ENCODE measurements at places on chromosomes 2 and 18.

DNA sequence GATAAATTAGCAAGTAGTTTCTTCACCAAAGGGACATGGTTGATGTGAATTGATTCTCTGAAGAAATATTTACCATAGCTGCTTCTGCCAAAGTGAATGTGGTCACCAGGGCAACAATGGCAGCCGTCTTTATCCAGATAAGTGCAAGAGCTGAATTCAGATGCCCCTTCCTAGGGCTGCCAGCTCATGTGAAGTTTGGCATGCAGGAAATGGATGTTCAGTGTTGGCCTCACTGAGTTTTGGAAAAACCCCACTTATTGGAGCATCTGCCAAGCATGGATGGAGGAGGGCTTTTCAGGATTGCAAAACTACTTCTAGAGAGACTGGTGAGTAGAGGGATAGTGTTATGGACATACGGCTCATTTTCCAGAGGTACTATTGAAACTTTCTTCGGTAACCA, 80.8 kb downstream of the FMNL2 start:
- DNase-seq: no peak

GRCh38 chr2:101655702-101656422, 41.6 kb upstream of the MAP4K4 start:
- peak; percentile 21 for DNase-seq

- DNase-seq: peak; percentile 32
Measured at GRCh38 chr2:199704358-199705238, 146.4 kb downstream of the FTCDNL1 start.

DNA sequence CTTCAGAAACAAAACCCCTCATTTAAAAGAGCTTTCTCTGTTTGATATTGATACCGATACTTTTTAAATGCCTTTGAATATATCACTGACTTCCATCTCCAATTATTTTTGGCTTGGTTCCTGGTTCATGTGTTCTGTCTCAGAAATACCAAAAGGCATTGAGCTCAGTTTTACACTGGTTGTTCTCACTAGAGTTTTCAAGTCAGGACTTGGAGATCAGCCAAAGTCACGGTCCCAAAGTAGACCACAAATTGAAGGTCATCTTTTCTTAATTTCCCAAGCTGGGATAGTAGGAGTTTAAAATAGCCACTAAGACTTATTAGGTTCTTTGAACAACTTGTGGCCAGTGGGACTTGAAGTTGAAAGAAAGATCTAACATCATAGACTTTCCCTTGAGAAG, 24.2 kb downstream of the DHRS9 start:
- DNase-seq: peak; percentile 60

DNA sequence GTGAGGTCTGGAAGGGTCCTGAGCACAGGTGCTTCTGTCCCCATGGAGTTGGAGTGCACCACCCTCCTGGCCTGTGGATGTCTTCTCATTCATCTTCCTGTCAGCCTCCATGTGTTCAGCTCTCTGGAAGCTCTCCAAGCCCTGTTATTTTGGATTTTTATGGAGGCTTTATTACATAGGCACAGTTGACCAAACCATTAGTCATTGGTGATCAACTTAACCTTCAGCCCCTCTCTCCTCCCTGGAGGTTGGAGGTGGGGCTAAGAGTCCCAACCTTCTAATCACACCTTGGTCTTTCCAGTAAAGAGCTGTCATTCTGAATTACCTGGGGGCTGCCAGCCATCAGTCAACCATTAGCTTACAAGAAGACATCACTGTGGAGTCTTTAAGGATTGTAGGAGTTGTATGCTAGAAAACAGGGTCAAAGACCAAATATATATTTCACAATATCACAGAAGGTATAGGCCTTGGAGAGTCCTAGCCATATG, 7.5 kb upstream of the MCFD2 start:
- DNase-seq: peak; percentile 31

DNA sequence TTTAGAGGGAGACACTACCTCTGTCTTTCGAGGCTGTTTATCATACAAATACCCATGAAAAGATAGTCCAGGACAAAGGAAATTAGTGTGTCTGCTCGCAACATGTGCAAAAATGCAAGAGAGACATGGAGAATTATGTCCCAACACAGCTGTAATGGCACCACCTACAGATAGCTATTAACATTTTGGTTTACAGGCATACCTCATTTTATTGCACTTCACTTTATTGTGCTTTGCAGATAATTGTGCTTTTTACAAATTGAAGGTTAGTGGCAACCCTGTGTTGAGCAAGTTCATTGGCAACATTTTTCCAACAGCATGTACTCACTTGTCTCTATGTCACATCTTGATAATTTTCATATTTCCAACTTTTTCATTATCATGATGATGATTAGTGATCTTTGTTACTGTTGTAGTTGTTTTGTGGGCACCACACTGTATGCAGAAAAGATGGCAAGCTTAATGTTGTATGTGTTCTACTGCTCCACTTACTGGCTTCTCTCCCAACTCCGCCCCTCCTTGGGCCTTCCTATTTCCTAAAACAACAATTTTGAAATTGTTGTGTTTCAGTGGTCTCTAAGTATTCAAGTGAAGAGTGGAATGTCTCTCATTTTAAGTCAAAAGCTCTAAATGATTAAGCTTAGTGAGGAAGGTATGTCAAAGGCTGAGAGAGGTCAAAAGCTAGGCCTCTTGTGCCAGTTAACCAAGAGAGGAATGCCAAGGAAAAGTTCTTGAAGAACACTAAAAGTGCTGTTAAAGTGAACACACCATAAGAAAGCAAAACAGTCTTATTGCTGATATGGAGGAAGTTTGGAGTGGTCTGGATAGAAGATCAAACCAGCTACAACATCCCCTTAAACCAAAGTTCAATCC, 52.0 kb downstream of the ANKRD12 start:
- no peak for DNase-seq

DNA sequence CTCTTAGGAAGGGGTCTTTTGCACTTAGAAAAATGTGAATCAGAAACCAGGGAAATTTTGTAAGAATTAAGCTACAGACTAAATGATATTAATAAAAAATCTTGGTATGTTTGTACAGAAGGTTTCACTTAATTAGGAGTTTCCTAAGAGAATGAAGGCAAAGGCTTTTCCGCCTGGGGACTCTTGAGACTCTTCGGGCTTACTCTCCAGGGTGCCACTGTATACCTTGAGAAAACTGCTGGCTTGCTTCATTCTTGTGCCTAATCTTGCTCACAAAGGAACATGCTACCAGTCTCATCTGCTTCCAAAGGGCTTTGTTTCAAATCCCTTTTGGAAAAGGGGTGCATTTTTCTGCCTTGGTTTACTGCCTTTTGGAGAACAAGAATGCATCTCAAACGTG, 49.5 kb downstream of the ACTR2 start:
- DNase-seq: no peak

DNA sequence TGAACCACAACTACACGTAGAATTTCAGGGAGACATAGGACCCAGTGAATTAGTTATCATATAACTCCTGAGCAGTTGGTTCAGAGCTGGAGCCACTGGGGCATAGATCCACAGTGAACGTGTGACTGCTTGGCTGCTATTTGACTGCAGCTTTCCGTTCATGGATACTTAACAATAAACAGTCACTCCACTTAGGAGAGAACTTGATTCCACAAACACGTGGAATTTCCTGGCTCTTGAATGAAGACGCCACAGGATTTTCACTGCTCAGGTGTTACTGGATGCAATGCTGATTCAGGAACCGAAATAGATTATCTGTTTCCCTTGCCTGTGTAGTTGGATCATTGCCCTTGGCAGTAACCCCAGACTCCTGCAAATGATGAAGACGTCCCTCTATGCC, 679.1 kb upstream of the ZEB2 start:
- DNase-seq: no peak

GRCh38 chr2:120531365-120531764, 185.4 kb downstream of the INHBB start:
- peak; percentile 51 for DNase-seq

GRCh38 chr2:236718207-236718992, 148.8 kb downstream of the ACKR3 start:
- DNase-seq: no peak

GRCh38 chr2:20062615-20063545, 11.5 kb upstream of the LAPTM4A start:
- DNase-seq: peak; percentile 95

- DNase-seq: peak; percentile 12
Measured at GRCh38 chr2:215277944-215278343, 33.9 kb upstream of the ATIC start.

DNA sequence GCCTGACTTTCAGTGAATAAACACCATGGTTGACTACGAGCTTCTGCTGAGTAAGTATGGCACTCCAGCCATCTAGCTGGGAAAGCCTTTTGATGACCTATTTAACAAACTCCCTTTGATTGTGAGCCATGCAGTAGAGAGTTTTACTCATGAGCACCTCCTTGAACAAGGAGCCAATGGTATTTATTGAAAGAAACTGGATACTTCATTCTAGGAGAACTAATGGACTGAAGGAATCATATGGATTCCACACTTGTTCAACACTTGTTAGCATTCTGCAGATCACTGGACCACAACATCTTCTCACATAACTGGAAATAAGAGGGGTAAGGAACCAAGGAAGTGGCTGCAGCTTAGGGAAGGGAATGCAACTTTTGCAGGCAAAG, 320.9 kb upstream of the ETAA1 start:
- no peak for DNase-seq

GRCh38 chr2:236240228-236240990, 23.8 kb downstream of the ASB18 start:
- peak; percentile 10 for DNase-seq

GRCh38 chr2:239961662-239962613, 63.2 kb downstream of the NDUFA10 start:
- DNase-seq: no peak

GRCh38 chr2:38181806-38182491, 106.0 kb upstream of the CYP1B1 start:
- DNase-seq: no peak

DNA sequence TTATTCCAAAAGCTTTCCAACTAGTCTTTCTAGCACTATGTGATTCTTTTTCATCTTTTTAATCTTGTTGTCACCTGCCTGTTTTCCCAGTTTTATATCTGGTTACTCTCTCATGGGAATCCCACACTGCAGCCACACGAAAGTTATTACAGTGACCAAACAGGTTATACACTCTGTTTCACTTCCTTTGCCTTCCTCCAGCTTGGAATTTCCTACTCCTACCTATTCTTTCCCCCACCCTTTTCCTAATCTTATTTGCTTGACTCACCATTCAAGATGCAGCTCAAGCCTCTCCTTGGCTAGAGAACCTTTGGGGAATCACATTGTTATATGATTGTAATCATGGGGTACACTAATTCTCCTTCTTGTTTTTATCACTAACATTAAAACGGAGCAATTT, 13.4 kb upstream of the TLK1 start:
- DNase-seq: no peak

DNA sequence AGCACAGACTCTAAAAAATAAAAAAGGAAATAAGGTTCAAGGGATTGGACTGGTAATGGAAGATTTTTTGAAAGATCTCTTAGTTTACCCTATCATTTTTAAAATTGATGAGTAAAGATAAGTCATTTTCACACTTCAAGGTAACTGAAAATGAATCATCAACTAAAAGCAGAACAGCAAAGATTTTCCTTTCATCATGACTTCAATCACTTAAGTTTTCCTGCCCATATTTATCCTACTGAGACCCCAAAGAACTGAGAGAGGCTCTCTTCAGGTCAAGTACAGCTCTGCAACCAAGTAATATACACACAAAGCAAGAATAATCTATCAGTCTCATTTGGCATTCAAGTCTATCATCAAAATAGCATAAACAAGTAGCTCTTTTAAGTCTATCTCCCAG, 540.7 kb downstream of the METTL4 start:
- DNase-seq: no peak

DNA sequence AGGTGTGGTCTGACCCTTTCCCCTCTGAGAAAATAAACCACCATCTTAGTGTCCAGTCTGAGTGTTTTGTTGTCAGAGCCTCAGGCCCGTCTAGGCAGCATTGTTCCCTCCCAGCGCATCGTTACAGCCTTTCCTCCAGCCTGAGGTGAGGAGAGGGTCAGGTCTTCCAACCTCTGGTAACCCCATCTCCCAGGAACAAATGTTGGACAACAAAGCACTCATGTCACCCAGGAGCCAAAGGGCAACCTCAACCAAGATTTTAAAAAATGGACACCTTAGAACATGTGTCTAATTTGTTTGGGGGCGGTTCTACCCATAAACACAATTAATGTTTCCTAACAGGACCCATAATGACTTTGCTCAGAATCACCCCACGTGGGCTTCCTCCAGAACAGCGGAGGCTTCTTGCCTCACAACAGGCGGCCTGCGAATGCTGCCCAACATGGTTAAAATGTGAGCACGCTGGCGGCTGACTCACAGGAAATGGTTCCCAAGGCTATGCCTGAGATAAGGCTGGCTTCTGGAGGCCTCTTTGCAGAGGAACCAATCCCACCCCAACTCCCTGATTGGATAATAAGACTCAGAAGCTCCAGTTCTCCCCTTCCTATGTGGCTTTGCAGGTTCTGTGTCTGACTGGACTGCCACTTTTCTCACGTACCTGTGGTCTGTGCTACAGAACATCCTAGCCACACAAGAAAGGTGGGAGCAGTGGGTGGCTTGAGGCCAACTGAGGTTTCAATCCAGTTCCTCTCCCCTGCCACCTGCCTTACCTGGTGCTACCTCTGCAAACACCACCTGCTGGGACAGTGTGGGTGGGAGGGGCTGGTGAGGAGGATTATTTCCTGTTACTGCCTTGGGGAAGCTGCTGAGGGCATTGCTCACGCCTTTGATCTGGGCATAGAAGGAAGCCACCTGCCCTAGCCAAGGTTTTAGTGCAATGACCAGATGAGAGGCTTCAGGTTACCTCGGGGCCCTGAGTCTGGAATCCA, 108.8 kb downstream of the B3GNT2 start:
- DNase-seq: peak; percentile 98

GRCh38 chr2:201360256-201360655, 3.1 kb upstream of the FLACC1 start:
- DNase-seq: no peak

DNA sequence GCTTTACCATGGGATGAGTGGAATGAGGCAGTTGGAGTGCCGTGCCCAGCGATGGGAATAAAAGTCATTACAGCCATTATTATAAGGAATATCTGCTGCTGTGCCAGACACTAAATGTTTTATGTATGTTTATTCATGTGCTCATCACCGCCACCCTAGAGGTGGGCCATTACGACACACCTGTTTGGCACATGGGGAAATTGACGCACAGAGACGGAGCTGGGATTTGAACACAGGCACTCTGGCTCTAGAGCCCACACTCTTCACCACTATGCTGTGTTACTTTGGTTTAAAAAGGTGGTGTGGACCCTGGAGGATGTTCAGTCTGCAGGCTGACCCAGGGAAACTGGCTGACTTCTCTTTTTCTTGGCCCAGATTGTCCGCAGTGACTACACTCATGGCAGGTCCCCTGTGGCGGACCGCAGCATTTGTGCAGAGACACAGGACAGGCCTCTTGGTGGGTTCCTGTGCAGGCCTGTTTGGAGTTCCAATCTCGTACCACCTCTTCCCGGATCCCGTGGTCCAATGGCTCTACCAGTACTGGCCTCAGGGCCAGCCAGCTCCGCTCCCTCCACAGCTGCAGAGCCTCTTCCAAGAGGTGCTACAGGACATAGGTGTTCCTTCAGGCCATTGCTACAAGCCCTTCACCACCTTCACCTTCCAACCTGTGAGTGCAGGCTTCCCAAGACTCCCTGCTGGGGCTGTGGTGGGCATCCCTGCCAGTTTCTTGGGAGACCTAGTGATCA, 1.6 kb downstream of the TMEM177 start:
- no peak for DNase-seq

GRCh38 chr18:26863122-26863879, 2.2 kb downstream of the AQP4 start:
- no peak for DNase-seq

- no peak for DNase-seq
Measured at GRCh38 chr2:120012363-120012762, 514 bp upstream of the EPB41L5 start.

GRCh38 chr2:60424233-60424632, 129.2 kb downstream of the BCL11A start:
- no peak for DNase-seq

- peak; percentile 97 for DNase-seq
Measured at GRCh38 chr2:200765139-200765951, 46.4 kb upstream of the BZW1 start.

Measured in choroid plexus epithelial cell (primary cell).